Psoas muscle (tissue), 8 donors: ENCODE measurements at places on chromosomes 12 and 14. TPM values are rescaled to one million over a fixed set of nuclear protein-coding genes. Genes with fewer than 3 reads are reported as not detected.

Gene FAM90A1
- total RNA-seq: 0.10 TPM

DNA sequence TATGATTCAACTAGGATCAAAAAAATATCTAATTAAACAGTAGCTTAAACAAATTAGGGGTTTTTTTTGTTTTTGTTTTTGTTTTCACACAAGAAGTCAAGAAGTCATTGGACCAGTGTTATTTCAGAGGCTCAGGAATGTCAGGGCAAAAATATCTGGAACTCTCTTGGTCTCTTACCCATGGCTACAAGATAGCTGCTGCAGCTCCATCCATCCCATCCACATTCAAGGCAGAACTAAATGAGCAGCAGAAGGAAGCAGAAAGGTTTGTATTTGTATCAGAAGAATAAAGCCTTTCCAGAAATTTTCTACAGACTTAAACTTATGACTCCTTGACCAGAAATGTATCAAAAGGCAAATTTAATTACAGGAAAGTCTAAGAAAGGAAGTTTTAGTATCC lies 33.8 kb upstream of the BCL2L14 start:
- no peak overlapping the region for H3K27ac ChIP-seq
- H3K36me3 ChIP-seq: no peaks in the 10 kb centered on the region
- no peaks in the 10 kb centered on the region for H3K27me3 ChIP-seq
- no peaks in the 10 kb centered on the region for H3K4me1 ChIP-seq
- no peak overlapping the region for H3K4me3 ChIP-seq
- no peak for DNase-seq

Gene GLIPR1L2
- total RNA-seq: 0.54 TPM

DNA sequence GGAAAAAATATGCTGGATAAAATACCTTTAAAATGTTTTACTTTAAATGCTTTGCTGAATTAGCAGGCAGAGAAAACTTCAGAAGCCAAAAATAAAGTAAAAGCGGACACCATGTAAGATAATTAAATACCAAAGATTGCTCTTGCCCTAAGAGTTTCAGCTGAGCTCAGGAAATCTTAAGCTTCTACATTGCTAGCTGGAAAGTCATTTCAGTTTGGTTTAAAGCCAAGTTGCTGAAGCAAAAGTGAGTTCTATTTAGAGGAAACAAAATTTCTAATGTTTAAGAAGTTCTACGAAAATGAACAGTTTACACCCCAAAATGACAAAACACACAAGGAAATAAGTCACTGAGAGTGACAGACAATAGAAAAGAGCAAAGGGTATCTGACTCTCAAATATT lies 310.0 kb downstream of the ADAMTS20 start:
- H3K36me3 ChIP-seq: no peaks in the 10 kb centered on the region
- no peaks in the 10 kb centered on the region for H3K27me3 ChIP-seq
- no peak for DNase-seq

DNA sequence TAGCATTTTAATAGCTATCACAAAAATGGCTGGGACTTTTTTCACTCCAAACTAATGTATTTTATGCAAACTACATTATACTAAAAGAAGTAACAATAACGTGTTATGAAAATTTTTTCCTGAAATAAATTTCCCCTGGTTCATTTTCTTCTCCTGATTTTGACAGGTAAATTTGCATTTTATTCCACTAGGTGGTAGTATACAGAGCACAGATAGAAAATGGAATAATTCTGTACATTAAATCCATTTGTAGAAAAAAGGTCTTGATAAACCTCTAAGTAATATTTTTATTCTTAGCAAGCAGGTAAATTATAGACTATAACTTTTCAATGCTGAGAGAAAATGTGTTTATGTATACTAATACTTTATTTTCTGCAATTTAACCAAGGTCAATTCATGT lies 96.5 kb downstream of the BCAT1 start:
- H3K27ac ChIP-seq: no peak overlapping the region
- H3K4me1 ChIP-seq: no peaks in the 10 kb centered on the region
- no peak overlapping the region for H3K4me3 ChIP-seq

GRCh38 chr14:98959958-98960616 lies 311.9 kb downstream of the BCL11B start:
- no peak overlapping the region for H3K27ac ChIP-seq
- no peak for DNase-seq
- no peak overlapping the region for H3K4me3 ChIP-seq
- H3K4me1 ChIP-seq: no peaks in the 10 kb centered on the region

DNA sequence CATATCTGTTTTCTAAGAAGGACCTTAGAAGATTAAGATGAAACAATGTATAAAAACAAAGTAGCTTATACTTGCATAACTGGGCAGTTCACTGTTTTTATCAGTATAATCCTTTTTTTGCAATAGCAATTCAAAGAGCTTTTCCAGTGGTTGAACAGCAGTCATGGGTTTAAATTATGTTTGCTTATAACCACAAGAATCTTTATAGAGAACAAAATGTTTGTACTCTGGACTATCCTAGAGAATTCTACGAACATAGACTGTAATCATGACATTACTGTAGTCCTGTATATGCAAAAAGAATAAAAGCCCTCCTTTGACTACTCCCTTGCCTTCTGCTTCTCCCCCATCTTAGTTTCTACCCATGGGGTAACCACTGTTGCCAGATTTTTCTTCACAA lies 5.7 kb downstream of the FAM177A1 start:
- DNase-seq: no peak
- no peaks in the 10 kb centered on the region for H3K27me3 ChIP-seq
- H3K27ac ChIP-seq: no peak overlapping the region
- H3K36me3 ChIP-seq: peaks cover 3% of the 10 kb centered on the region
- no peak overlapping the region for H3K4me3 ChIP-seq

- no peak overlapping the region for H3K4me3 ChIP-seq
- no peak overlapping the region for H3K27ac ChIP-seq
- H3K36me3 ChIP-seq: no peaks in the 10 kb centered on the region
- H3K27me3 ChIP-seq: no peaks in the 10 kb centered on the region
These were observed 39.2 kb downstream of the IGF1 start for GRCh38 chr12:102441077-102441596.

- H3K27me3 ChIP-seq: peaks cover 4% of the 10 kb centered on the region
- no peaks in the 10 kb centered on the region for H3K36me3 ChIP-seq
- H3K4me3 ChIP-seq: no peak overlapping the region
- no peak overlapping the region for H3K27ac ChIP-seq
These were observed 48.7 kb downstream of the RAB35 start for GRCh38 chr12:120067901-120068300.

Gene TTC9
- total RNA-seq: 13.1 TPM

- no peak overlapping the region for H3K27ac ChIP-seq
- no peak overlapping the region for H3K4me3 ChIP-seq
- no peaks in the 10 kb centered on the region for H3K27me3 ChIP-seq
- no peaks in the 10 kb centered on the region for H3K36me3 ChIP-seq
- peaks cover 12% of the 10 kb centered on the region for H3K4me1 ChIP-seq
These were observed 52.0 kb downstream of the SLC38A6 start for GRCh38 chr14:61033054-61033453.

Gene RPL36AL
- 136 TPM for total RNA-seq

GRCh38 chr14:41868396-41868795 lies 261.7 kb downstream of the LRFN5 start:
- H3K27ac ChIP-seq: no peak overlapping the region
- no peaks in the 10 kb centered on the region for H3K36me3 ChIP-seq
- H3K4me1 ChIP-seq: no peaks in the 10 kb centered on the region
- no peaks in the 10 kb centered on the region for H3K27me3 ChIP-seq
- no peak for DNase-seq

- no peak for DNase-seq
- peaks cover 12% of the 10 kb centered on the region for H3K4me1 ChIP-seq
- H3K36me3 ChIP-seq: no peaks in the 10 kb centered on the region
These were observed 266.3 kb downstream of the ZFP36L1 start for GRCh38 chr14:68526512-68527091.

- no peaks in the 10 kb centered on the region for H3K36me3 ChIP-seq
- DNase-seq: no peak
- H3K4me3 ChIP-seq: no peak overlapping the region
- H3K4me1 ChIP-seq: no peaks in the 10 kb centered on the region
These were observed 20.5 kb downstream of the SLC38A2 start for GRCh38 chr12:46351886-46352650.

GRCh38 chr12:563250-563781 lies 99.9 kb downstream of the NINJ2 start:
- DNase-seq: no peak
- no peak overlapping the region for H3K27ac ChIP-seq
- H3K4me1 ChIP-seq: no peaks in the 10 kb centered on the region

Gene SP7
- not detected for total RNA-seq
